NCI-H1694 (cell line): ENCODE measurements at places on chromosomes 13 and 19.

GRCh38 chr13:56752636-56753035 lies 388.1 kb upstream of the PRR20A start:
- no peak for DNase-seq

GRCh38 chr19:10789866-10790265 lies 46.1 kb downstream of the TMED1 start:
- no peak for DNase-seq

DNA sequence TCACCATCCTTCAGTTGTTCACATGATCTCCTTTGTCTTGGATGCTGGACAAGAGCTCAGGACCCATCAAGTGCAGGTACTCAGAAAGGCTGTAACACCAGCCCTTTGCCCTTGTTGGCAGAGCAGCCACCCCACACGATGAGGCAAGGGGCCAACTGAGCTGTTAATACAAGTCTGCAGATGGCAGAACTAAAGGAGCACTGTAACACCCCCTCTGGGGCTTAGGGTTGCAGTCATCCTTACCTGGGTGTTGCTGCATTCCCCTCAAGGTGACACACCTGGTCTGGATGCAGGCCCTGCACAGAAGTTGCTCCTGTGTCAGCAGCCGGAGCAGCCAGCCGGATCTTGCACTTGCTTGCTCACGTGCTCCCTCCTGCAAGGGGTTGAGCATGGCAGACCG lies 52.0 kb downstream of the STARD13 start:
- DNase-seq, result no peak

DNA sequence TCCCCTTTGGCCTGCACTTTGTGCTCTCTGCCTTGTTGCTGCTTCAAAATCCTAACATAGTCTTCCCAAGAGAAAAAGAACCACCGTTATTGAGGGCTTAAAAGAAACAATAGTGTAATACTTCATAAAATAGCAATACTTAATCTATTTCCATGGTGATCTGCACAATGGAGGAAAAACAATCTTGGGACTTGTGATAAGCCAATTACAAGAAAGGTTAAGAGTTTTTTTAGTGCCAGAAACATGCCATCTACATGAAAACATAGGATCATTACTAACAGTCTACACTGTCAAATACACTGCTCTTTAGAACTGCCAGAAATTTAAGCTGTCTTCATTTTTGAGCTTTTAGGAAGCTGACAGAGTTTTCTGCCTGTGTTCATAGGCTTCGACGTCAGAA lies 54.1 kb upstream of the MAB21L1 start:
- DNase-seq, result peak; percentile 11

DNA sequence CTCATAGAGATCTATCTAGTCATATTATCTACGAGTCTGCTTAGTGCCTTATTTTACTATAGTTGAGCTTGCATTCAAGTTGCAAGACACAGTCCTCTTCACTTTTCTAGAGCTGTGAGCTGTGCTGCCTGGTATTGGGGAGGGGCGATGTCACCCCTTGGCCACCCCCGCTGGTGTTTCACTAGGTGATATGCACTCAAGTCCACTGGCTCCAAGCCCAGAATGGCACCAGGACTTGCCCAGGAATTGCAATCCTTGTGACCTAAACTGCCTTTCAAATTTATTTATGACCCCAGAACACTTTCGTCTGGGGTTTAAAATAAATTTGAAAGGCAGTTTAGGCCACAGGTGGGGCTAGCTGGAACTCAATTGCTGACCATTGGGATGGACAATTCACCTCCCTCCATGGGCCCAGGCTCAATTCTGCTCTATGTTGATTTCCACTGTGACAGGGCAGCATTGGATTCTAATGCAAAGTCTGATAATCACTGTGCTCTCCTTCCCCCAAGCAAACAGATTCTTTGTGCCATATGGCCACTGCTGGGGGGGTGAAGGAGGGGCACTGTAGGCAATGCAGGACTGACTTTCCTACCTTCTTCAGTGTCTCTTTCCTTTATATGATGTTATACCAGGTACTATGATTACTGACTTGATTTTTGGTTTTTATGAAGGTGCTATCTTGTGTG lies 1244.2 kb upstream of the MIR17HG start:
- no peak for DNase-seq

DNA sequence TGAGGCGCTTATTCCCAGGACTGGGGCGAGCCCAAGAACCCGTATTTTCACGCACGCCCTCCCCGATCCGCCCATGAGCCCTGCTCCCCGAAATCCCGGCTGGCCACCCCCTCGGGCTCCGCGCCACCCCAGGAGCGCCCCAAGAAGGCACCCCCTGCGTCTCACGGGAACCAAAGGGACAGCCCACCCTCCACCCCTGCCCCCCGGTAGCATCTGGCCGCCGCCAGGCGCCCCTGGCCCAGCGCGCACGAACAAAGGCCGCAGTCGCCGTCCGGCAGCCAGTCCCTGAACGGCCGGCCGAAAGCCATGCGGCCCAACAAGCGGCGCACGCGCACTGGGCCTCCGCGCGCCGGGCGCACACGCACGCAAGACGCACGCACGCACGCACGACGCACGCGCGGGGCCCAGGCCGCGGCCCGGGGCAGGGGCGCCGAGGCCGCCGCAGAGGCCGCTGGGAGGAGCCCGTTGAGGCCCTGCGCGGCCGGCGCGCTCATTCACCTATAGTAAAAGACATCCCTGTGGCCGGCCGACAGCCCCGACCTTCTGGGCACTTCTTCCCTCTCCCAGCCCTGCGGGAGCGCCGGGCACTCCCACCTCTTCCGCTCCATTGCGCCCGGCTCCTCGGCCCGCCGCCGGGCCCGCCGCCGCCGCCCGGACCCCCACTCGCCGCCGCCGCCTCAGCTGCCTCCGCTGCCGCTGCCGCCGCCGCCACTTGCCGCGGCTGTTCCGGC lies 476 bp downstream of the MBD3 start:
- DNase-seq, result peak; percentile 10

GRCh38 chr19:46697204-46697960 lies 19.5 kb downstream of the PRKD2 start:
- DNase-seq, result no peak

- no peak for DNase-seq
These were observed 85.2 kb downstream of the ATP11A start for GRCh38 chr13:112774829-112775565.

GRCh38 chr19:2294687-2295335 lies 12.8 kb upstream of the PEAK3 start:
- no peak for DNase-seq

DNA sequence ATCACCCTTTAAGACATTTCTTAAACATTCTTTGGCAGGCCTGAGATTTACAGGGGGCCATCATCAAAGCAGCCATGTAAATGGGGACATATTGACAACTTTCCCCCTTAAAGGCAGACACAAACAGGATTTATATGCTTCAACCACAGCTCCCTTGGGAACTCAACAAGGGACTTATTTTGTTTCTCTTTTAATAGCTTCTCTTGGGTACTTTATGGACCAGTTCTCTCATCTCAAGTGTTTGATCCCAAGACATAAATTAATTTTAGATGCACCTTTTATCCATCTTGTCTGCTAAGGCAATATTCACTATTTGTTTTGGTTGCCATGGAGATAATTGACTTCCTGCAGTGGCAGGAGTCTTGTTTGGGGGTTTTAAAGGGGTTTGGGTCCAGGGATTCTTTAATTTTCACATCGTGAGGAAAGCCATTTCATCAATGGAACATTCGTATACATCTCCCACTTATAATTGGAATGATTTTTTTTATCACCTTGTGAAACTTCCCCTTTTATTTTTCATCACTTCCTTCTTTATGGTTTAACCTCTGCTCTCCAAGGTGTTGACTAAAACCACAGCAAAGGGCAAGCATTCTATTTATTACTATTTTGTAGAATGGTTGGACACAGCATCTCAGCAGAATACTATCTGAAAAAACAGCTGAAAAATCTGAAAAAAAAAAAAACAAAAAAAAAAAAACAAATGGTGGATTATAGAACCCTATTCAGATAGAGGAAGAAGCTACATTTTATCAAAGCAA lies 726.0 kb downstream of the DIAPH3 start:
- DNase-seq, result no peak

GRCh38 chr19:35963514-35963913 lies 27.3 kb downstream of the LRFN3 start:
- DNase-seq, result no peak

GRCh38 chr13:48400850-48401291 lies 12.0 kb downstream of the LPAR6 start:
- no peak for DNase-seq

DNA sequence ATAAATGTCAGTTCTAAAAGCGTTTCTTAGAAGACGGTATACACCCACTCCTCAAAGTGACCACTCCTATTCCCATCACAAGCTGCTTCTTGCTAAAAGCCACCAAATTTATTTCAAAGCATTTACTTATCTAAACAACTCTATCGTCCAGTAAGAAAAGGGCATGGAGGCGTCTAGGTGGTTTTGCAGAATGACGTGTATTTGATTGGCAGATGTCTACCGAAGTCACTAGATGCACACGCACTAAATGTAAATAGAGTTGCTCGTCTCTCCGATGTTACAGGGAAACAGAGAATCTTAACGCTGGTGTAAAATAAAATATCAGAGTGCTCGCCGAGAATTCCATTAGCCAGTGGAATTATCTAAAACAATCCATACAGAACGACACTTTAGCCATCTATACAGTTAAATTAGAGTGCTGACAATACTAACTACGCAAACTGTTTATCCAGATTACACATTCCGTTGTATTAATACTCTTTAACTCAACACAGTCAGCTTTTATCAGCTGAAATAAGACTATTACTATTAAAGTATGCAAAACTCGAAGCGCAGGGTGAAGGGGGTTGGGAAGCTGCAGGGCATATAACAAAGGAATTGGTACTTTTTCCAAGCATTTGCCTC lies 1.9 kb downstream of the KLF12 start:
- DNase-seq, result no peak

GRCh38 chr13:50267066-50267465 lies 251.8 kb downstream of the KCNRG start:
- DNase-seq, result no peak

DNA sequence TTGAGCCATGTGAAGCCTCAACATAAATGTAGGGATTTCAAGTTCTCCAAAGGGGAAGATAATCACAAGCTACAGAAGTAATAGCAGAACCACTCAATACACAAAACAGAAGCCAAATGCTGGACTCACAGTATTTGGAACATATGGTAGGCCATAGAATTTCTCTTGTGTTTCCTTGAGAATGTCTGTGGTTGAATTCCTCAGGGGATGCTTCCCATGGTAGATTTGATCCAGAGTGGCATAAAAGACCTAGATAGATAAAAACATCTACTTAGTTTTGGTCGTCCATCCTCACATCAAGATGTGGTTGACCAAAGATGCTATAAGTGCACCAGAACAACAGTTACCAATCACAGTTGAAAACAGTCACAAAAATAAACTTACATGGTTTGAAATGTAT lies 83.4 kb downstream of the MIPEP start:
- DNase-seq, result no peak

GRCh38 chr19:12933287-12934072 lies at the start of gene FARSA:
Gene FARSA (minus strand): TSS chr19:12933711. CDS start chr19:12933696, 15 bp downstream.
- peak; percentile 72 for DNase-seq

- no peak for DNase-seq
These were observed 156.5 kb upstream of the ZNF507 start for GRCh38 chr19:32188921-32189320.

DNA sequence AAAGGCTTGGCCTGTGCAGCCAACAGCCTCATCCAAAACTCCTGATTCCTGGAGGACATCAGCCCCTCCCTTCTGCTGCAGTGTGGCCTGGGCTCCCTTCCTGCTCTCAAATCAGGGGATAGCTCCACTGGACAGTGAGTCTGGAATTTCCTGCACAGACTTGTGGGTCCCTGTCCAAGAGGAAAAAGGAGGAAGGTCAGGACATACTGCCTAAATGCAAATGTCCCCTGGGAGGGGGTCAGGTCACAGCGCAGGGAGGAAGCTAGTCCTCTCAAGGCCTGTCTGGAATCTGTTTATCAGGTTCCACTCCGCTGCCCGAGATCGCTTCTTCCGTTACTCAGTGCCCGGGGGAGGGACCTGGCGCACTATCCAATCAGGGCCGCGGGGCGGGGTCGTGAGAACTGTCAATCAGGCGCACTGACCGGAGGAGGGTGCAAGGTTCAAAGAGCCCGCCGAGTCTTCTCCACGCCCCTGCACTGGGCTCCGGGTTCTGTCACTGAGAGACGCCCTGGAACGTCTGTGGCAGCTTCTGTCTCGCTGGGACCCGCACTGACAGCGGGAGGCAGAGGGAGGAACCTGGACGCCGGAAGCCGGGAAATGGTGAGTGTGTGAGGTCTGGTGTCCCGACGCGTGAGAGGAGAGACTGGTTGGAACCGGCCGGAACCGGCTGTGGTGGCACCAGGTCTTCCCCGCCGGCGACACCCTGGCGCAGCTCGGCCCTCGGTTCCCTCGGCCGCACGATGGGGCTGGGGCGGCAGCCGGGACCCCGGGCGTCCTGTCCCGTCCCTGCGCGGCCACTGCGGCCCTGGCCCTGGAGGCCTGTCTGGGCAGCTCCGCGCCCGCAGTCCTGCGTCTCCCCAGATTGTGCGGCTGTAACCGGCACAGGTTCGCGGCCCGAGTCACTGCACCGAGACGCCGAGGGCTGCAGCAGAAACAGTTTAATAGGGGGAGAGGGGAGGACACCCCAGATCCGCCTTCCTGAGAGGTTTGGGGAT lies at the start of gene ZNF441:
TSS of gene ZNF441 (plus strand) at position 404 of the 995 bp plus-strand sequence. CDS start at position 598, 194 bp downstream.
- DNase-seq, result no peak

- DNase-seq, result no peak
These were observed 1.0 kb downstream of the AMH start for GRCh38 chr19:2249880-2250765.

GRCh38 chr13:23634897-23635296 lies 64.7 kb downstream of the TNFRSF19 start:
- no peak for DNase-seq

DNA sequence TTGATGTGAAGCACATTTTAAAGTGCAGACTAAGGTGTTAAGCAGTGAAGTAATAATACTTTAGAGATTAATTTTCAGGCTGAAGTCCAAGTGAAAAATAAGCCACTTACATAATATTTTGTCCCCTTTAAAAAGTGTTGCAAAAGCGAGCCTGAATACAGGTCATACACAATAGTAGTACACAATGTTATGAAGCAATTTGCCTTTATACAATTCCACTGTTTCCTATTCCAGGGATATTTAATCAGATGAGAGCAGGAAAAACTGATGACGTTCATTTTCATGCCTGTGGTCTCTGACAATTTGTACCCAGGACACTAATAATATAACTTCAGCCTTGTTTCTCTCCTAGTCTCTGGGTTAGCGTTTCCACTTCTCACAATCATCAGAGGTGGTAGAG lies 916.7 kb downstream of the PCDH9 start:
- no peak for DNase-seq

DNA sequence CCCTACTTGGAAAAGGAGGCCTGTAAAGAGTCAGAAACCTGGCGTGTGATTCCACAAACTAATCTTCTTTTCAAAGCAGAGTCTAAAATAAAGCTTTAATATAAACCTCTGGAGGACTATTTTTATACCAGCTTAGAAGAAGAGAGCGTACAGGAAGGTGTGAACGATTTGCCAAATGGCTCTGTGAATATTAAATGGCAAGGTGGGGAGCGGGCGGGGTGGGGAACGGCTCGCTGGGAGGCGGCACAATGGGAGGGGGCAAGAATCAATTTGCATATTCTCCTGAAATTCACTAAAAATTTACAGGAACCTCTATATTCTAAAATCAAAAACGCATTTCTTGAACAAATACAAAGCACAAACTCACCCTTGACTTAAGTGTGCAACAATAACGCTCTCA lies 982 bp downstream of the ZNF780B start:
- no peak for DNase-seq

- DNase-seq, result no peak
These were observed 4.6 kb upstream of the KBTBD6 start for GRCh38 chr13:41137241-41137640.
